ENCODE measurements at places on chromosomes 5 and 9. TPM values are rescaled to one million over a fixed set of nuclear protein-coding genes. Genes with fewer than 3 reads are reported as not detected.
A peak's percentile ranks its signal among the peaks of the same experiment; 100 is the strongest.

The IL13 gene
- not detected for total RNA-seq

GRCh38 chr9:36137392-36138004, 965 bp downstream of the GLIPR2 start:
- H3K4me3 ChIP-seq = peak overlapping the region; percentile 79
- no peak overlapping the region for H3K27ac ChIP-seq
- peaks cover 3% of the 10 kb centered on the region for H3K27me3 ChIP-seq

DNA sequence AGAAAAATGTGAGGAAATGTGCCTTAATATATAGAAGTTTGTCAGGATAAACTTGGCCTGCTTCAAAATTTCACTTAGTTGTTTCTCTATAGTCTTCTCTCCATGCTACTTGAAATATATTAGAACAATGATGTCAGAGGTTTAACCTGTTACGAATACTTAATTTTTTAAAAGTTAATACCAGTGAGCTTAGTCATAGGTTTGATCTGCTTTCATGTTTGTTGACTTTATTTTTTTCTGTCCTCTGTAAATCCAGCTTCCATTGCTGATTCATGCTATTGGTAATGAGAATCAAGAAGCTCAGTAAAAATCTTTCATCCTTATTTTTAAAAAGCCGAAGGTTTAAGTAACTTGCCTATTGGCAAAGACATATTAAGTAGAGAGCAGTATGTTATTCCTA, 27.9 kb downstream of the BDP1 start:
- H3K27ac ChIP-seq = no peak overlapping the region
- no peaks in the 10 kb centered on the region for H3K4me1 ChIP-seq
- H3K36me3 ChIP-seq = peaks cover 51% of the 10 kb centered on the region

The AP3S1 gene
- 137 TPM for total RNA-seq

The FGD3 gene
- total RNA-seq = 24.5 TPM

GRCh38 chr9:110432253-110432652, 94.6 kb upstream of the TXNDC8 start:
- no peak overlapping the region for H3K4me3 ChIP-seq
- no peak for DNase-seq

GRCh38 chr5:168152660-168153059, 138.8 kb upstream of the WWC1 start:
- H3K4me3 ChIP-seq = no peak overlapping the region
- H3K27ac ChIP-seq = no peak overlapping the region
- H3K4me1 ChIP-seq = no peaks in the 10 kb centered on the region
- no peaks in the 10 kb centered on the region for H3K27me3 ChIP-seq
- no peaks in the 10 kb centered on the region for H3K36me3 ChIP-seq

Measured in Karpas-422 (cell line).